Ureter (tissue), 1 donor: ENCODE measurements at places on chromosomes 12 and 14.
A peak's percentile ranks its signal among the peaks of the same experiment; 100 is the strongest.

- no peak for DNase-seq
These were observed 98.4 kb downstream of the GTF2A1 start for GRCh38 chr14:81122326-81122725.

DNA sequence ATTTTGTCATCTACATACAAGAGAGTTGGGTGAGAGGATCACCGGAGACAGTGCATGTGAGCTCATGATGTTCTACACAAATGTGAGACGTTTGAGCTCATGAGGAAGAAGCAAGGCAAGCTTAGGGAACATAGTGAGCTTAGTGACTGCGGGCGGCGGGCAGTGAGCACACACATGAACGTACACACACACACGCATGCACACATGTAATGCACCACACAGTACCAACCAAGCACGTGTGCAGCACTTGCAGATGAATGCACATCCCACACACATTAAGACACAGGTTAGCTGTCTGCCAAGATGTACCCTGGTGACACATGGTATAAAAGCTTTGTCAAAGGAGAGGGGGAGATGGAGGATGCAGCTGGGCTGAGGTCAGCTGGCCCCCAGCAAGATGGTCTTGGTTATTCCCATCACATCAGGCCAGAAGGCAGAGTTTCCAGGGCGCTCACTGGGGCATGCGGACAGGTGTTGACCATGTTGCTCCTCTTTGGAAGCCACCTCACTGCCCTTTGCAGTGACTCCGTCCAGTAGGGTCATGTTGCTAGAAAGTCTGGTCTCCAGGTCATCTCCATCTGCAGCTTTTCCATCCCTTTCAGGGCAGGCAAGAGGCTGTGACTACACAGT is 8.7 kb upstream of the CACNA2D4 start:
- no peak for DNase-seq

GRCh38 chr12:50620978-50621360 is 116.2 kb downstream of the DIP2B start:
- DNase-seq: no peak

DNA sequence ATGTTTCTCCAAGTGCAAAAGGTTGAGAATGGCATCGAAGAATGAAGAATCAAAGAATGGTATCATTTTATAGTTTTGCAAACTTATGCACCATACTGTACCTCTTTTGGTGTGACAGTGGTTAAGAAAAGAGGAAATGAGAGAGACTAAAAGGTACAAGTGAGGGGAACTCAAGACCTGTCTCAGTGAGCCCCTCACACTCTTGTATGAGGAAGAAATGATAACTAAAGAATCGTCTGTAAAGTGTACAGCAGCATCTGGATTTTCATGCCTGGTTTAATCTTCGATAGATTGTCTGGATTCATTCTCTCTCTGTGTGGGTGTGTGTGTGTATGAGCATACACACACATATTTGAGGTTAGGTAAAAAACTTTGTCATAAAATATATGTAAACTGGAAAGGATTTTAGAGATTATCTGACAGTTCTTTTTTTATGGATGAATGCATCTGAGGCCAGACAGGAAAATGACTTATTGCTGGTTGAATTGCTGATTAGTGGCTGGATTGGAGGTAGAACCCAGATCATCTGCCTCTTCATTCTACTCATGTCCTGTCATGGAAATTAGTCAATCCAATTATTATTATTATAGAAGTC is 16.0 kb upstream of the SLC38A2 start:
- no peak for DNase-seq

DNA sequence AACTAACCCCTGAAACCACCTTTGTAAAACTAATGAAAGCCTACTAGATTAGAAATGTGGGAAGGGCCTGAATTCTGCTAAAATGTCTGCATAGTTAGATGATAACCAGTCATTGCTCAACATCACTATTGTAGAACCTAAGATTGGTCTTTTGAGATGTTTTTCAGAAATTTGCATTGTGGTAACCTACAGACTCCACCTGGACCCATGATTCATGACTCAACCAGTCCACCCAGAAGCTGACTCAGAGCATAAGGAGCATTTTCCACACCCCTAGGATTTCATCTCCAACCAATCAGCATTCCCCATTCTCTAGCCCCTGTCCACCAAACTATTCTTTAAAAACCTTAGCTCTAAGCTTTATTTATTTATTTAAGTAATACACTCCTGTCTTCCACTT is 30.4 kb upstream of the CHGA start:
- DNase-seq: no peak

- no peak for DNase-seq
These were observed 3.1 kb upstream of the RIPK3 start for GRCh38 chr14:24342889-24343288.

- no peak for DNase-seq
These were observed 112.0 kb downstream of the ANO6 start for GRCh38 chr12:45327823-45328383.

- DNase-seq: no peak
These were observed 11.1 kb upstream of the RERGL start for GRCh38 chr12:18101043-18101442.

GRCh38 chr12:85644508-85644907 is 191.7 kb downstream of the RASSF9 start:
- no peak for DNase-seq

- no peak for DNase-seq
These were observed 159.3 kb downstream of the PDE3A start for GRCh38 chr12:20527417-20528163.

GRCh38 chr12:104605685-104606084 is 148.9 kb downstream of the CHST11 start:
- peak; percentile 65 for DNase-seq

GRCh38 chr14:80926397-80927082 is 15.0 kb downstream of the CEP128 start:
- DNase-seq: no peak

DNA sequence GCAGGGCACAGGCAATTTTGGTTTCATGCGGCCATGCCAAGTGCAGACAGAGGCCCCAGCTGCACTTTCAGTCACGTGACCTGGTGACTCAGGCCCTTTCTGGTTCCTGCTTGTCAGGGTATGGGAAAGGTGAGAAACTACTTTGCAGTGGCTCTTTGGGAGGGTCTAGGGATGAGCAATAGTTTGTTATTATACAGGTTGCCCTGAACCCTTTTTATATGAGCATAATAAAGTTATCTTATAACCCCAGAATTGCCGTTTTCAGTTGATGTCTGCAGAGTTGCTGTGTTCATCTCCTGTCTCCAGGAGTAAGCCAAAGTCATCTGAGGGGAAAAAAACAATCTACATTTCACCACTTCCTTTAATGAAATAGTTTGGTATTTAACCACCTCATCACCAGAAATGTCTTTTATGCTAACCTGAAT is 30.9 kb upstream of the EMP1 start:
- peak; percentile 90 for DNase-seq

- DNase-seq: no peak
These were observed 17.6 kb upstream of the AMIGO2 start for GRCh38 chr12:47097276-47097896.

DNA sequence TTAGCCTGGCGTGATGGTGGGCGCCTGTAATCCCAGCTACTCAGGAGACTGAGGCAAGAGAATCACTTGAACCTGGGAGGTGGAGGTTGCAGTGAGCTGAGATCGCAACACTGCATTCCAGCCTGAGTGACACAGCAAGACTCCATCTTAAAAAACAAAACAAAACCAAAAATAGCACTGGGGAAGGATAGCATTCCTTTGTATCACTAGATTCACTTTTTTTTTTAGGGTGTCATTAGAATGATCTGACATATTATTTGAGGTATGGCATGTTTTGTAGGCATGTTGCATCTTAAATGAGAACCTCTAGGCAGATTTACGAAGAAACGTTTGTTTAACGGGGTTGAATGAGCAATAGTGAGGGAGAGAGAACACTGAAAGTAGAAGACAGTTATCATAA is 16.8 kb upstream of the FAR2 start:
- DNase-seq: no peak

DNA sequence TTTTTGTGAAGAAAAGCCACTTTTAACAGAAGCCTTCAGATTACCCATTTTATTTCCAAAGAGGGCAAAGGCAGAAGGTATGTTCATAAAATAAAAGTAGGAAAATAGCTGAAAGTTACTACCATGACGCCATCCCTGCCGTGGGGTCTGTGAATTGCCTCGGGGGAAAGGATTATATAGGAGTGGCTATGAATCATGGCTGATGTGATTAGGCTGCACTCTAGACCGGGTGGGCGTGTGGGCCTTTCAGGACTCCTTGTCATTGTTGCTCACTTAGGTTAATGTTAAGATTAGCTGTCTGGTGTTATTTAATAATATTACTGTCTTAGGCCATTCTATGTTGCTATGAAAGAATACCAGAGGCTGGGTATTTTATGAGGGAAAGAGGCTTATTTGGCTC is 195.5 kb downstream of the EGLN3 start:
- DNase-seq: no peak

- no peak for DNase-seq
These were observed 196.8 kb upstream of the NEDD1 start for GRCh38 chr12:96710127-96710745.

GRCh38 chr12:55061024-55061423 is 41.2 kb downstream of the NEUROD4 start:
- DNase-seq: no peak

- DNase-seq: no peak
These were observed 8.0 kb downstream of the ASPG start for GRCh38 chr14:104093366-104094055.

DNA sequence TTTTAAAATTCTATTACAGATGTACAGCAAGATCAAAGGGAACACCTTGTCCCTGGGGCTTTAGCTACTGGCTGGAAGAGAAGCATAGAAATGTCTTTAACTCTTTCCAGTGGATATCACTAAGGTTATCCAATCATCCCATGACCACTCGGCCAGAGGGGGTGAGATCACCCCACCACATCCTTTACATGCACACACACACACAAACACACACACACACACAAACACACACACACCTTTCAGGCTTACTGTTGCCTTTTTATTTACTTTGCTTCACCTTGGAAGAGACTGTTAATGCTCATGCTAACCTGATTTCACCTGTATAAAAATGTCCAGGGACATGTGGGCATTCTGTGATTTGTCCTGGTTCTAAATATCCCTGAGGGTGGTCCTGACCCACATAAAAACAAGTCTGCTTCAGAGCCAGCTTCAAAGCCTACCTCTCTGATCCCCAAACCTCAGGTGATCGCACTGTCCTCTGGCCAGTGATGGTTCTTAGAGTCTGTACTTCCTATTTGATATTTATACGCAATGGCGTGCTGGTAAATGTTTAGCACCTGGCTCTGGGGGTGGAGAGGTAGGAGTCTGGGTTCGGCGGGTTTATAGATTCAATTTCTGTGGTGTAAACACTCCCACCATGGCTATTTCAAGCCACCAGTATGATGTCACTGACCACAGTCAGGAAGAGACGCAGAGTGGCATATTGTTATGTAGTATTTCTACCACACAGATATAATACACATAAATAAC is 166.1 kb upstream of the EEA1 start:
- no peak for DNase-seq

- DNase-seq: no peak
These were observed 97.6 kb upstream of the SLC38A2 start for GRCh38 chr12:46470036-46470627.

- no peak for DNase-seq
These were observed 53.9 kb downstream of the TMX1 start for GRCh38 chr14:51293912-51294389.

DNA sequence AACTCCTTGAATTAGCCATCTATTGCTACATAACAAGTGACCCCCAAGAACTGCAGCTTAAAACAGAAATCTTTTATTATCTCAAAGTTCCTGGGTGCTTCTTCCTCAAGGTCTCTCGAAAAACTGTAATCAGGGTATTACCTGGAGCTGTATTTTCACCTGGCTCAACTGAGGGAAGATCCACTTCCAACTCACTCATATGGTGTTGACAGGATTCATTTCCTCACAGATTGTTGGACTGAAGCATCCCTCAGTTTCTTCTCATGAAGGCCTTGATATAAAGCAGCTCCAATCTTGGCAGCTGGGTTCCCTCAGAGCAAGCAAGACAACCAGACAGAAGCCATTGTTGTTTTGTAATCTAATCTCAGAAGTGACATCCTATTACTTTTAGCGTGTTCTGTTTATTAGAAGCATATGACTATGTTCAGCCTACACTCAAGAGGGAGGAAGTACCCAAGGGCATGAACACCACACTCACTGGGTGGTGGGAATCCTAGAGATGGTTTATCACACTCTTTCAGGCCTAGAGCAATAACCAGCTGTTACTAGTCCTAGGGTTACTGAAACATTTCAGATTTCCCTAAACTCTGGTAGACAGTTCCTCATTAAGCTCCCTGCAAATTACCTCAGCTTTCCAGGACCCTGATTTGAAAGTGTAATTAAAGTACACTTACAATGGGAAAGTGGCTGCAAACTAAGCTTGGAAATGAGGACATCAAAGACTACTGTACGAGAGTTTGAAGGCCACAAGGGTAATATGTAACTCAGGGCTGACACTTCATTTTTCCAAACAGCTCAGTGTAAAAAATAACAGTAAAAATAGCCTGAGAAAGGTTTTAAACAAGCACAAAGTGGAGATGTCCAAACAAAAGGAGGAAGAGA is 222.2 kb downstream of the SEC23A start:
- DNase-seq: no peak

DNA sequence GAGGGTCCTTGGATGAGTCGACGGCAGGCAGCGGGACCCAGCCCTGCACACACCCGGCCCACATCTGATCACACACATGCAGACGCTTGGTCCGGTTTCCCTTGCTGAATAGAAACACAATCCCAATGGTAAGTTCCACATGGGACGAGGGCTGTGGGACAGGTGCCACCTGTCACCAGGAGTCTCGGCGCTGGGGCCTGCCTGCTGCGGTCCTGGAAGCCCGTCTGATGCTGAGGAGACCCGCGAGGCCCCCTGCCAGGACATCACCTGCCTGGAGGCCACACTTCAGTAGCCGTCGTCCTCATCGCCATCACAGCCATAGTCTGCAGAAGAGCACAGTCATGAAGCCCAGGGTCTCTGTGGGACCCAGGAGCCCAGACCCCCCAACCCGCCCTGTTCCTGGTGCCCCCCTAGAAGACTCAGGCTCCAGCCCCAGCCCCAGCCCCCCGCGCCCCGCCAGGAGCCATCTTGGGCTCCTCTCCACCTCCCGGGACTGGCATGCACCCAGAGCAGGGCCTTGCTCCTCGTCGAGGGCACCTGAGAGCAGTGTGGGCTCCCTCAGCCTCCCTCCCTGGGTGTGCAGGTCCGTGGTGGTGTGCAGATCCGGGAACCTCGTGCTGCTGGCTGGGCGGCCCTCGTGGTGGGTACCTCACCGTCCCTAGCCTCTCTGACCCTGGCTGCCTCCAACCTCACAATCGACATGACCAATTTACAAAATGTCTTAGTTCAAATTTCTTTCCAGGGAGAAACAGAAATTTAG is 29.3 kb upstream of the NUDT14 start:
- no peak for DNase-seq
